ENCODE measurements at places on chromosomes 5 and 9.

- DNase-seq: no peak
Measured at GRCh38 chr5:170114271-170114670, 8.6 kb downstream of the FOXI1 start.

GRCh38 chr5:57778501-57779091, 296.0 kb upstream of the ACTBL2 start:
- DNase-seq: no peak

DNA sequence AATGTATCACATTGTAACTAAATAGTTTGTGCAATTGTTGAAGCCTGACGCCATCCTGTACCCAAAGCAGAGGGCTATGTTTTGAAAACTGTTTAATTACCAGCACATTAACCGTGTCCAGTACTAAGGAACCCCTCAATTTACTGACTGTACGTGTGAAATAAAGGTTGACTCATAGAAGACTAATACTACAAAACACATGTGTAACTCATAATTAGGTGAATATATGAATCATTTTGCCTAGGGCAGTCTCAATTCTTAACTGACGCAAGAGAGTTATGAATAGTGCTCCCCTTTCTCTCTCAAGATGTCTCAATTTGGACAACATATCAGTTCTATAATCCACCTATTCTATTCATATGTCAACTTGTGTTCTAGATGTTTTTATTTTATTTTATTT, 558.4 kb downstream of the PRDM9 start:
- no peak for DNase-seq

DNA sequence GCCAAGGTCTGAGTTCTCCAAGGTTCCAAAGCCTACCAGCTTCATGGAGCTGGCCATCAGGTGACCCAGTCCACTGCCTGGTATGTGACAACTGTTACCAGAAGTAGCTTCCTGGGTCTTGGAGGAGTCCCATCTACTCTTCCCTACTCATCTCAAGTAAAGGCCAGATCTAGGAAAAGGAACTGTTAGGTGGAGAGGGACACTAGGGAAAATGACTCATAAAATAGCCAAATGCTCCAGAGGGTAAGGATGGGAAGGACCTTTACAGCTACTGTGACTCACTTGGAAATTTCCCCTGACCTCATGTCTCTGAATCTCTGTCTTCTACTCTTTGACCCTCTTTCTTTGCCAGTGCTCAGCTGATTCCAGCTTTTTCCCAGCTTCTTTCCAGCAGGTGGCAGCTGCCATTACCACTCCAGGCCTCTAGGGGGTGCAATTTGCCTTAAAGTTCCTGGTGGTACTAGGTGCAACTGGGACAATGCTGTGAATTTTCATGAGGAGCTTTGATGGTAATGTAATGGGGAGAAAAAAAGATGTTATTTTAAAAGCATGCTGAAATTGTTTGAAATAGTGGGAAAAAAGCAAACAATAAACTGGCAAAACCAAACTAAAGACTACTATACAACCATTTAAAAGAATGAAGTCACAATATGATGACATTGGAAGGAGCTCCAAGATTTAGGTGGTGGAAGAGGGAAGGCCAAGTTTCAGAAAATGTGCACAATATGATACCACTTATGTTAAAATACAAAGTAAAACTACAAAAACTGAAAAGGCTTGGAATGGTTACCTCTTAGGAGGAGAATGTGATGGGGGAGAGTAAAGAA, 27.1 kb upstream of the MYORG start:
- peak; percentile 87 for DNase-seq

DNA sequence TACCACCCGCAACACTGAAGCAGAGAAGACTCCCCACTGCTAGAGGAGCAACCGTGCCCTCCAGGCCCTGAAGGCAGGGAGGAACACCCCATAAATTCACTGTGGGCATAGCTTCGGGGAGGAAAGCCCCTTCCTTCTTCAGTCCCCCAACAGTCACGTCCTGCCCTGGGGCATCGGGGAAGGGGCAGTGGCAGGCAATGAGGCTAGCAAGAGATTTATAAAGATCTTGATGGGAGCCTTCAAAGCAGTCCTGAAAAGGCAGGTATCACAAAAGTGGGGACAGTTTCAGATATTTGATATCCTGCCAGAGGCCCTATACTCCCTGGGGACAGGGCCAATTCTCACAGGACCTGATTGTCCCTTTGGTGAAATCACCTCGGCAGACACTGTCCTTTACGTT, 16.9 kb upstream of the TRIM14 start:
- DNase-seq: no peak

DNA sequence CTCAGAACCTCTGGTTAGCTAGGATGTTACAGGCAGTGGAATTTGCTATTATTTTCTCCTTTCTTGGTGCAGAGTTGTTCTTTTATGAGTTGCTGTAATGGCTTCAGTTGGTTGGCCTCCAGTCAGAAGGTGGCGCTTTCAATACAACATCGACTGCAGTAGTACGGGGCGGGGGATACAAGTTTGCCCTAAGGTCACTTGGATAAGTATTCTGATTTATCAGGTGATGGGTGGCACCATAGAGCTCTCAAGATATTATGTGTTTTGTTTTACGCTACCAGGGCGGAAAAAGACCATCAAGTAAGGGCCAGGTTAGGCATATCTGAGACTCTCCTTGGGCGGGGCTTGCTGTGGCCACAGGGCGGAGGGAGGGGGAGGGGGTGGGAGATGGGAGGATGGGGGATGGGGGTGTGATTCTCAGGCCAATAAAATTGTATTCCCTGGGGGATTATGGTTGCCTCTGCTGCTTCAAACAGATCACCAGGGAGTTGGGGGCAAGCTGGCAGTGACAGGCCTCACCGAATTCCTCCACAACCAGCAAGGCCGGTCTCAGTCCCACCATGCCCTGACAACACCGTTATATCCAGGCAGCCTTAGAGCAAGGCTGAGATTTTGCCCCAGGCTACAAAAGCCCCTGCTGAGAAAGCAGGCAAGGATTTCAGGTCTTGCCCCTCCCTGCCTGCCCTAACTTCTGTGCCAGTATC, 15.9 kb upstream of the RNF38 start:
- peak; percentile 84 for DNase-seq

DNA sequence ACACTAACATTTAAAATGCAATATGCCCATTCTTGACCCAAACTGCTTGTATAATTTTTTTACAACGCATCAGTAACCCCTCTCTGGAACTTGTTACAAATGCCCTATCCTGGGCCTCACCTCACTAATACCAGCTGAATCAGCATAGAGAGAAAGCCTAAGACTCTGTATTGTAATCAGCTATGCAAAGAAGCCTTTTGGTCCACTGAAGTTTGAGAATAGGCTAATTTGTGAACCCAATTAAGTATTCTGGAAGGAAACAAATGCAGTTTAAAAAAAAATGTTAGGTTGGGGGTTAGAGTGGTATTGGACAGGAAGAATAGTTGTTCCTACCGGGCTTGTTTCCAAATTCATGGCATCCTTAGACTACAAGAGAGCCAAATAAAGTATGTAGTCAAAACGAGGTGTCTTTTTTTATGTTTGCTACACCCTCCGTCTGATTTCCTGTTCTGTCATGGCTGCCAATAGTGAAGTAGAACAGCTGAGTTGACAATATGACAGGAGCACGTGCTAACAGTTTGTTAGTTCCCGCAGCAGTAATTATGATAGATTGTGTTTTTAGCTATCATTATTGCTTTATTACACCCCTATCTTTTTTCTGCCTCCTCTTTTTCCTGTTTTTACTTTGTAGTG, 1048.7 kb upstream of the NUDT12 start:
- no peak for DNase-seq

GRCh38 chr5:99331061-99331460, 402.3 kb upstream of the CHD1 start:
- DNase-seq: no peak

- DNase-seq: no peak
Measured at GRCh38 chr5:374631-375335, 53.3 kb downstream of the AHRR start.

GRCh38 chr9:124869986-124870560, 8.1 kb downstream of the ARPC5L start:
- DNase-seq: no peak

DNA sequence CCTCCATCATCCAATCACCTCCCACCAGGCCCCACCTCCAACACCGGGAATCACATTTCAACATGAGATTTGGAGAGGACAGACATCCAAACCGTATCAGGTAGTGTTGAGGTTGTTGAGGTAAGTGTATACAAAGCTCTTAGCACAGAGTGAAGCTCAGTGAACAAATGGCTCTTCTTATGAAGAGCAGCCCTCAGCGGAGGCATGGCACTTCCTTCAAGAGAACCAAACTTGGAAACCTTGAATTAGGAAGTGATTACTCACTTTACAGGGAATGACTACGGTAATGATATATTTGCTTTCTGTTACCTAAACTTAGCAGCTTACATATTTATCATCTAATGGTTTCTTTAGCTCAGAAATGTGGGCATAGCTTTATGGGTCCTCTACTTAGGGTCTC, 92.8 kb downstream of the IQGAP2 start:
- no peak for DNase-seq

GRCh38 chr9:116153765-116154333, at the start of gene PAPPA:
Gene PAPPA (plus strand): TSS chr9:116153791. CDS start chr9:116154173, 382 bp downstream.
- DNase-seq: peak; percentile 33

GRCh38 chr9:77084094-77084493, 64.6 kb downstream of the FOXB2 start:
- peak; percentile 45 for DNase-seq

DNA sequence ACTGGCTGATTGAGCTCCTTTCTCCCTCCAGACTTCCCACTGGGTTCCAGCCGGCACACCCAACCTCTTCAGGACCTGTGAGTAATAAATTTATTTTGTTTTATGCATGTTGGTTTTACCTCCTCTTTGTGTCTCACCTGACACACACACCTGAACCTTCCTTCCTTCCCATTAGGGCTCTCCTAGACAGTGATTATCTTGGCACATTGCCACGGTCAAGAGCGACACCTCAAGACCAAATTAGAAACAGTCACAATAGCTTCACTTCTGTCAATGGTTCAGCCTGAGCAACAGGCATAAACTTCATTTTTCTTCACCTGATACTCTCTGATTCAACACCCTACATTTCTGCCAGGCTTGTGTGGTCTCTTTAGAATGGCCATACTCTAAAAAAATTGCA, 296.3 kb upstream of the SMARCA2 start:
- DNase-seq: no peak

DNA sequence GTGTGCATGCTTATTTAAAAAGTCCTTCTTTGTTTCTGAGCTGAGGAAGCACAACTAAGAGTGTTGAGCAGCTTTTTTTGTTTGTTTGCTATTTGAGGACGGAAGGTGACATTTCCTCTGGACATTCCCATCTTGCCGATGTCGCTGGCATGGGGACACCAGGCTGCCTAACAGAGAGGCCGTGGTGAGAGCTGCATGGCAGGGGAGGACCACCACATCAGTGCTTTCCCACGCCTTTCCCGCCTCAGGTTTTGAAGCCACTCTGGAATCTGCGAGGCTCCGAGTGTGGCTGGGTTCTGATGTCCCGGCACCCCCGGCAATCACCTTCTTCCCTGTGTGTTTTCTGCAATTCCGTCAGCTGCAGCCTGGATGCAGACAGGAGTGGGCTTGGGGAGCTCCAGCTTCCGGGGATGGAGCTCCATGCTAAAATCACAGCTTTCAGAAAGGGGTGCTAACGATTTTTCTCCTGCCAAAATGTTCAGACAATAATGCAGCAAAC, 259.8 kb upstream of the IRX4 start:
- DNase-seq: no peak

DNA sequence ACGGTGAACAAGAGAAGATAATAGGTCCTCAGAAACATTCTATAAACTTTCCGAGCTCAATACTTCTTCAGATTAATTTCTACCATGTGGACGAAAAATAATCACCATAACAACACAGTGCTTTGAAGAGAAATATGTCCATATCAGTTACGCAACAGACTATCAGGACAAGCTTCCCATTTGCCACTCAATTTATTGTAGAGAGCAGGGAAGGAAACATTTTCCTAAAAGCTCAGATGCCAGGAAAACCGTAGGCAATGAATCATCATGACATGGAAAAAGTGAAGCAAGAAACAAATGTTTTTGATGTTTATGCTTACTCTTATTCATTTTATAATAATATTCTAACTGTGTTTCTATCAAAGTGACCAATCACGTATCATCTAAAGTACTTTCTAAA, 87.6 kb downstream of the S1PR3 start:
- no peak for DNase-seq

- peak; percentile 91 for DNase-seq
Measured at GRCh38 chr9:18791074-18791473, 241.9 kb downstream of the SAXO1 start.

- no peak for DNase-seq
Measured at GRCh38 chr9:136826703-136827582, 15.3 kb upstream of the AJM1 start.

DNA sequence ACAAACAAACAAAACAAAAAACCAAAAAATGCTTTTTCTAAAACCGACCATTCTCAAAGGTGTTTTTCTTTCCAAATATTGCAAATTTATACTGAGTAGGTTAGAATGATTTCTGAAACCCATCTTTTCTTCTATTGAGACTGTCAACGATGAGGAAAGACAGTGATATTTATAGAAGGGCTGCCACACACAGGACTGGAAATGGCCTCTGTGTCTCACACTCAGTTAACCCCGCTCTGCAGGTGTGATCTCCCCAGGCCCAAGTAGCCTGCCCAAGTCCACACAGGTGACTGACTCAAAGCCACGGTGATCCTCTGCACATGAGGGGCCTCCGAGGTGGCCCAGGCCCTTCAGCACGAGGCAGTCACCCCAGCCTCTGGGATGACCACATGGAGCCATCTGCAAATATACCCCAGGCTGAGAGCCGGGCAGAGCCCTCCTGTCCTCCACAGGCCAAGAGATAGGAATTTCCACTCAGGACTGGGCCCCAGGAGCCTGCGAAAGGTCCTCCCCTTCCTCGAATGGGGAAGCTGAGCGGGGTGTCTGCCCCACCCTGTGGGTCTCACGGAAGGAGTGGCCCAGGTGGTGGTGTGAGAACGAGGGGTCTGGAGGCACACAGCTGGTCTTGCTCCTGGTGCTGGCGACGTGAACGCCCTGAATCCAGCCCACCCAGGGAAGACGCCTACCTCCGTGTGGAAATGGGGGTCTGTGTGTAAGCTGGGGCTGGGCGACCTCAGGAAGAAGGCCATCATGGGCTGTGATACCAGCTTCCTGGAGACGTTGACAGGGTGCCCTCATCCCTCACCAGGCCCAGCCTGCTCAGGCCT, 53.0 kb upstream of the PHYKPL start:
- no peak for DNase-seq

GRCh38 chr5:139575751-139576150, 14.6 kb downstream of the UBE2D2 start:
- no peak for DNase-seq

DNA sequence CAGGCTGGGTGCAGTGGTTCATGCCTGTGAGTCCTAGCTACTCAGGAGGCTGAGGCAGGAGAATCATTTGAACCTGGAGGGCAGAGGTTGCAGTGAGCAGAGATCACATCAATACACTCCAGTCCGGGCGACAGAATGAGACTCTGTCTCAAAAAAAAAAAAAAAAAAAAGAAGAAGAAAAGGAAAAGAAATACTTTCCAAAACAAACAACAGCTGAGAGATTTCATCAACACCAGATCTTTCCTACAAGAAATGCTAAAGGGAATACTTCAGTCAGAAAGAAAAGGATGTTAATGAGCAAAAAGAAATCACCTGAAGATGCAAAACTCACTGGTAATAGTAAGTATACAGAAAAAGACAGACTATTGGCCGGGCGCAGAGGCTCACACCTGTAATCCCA, 8.4 kb downstream of the CCIN start:
- no peak for DNase-seq

GRCh38 chr5:117945258-117945657, 1043.1 kb downstream of the DTWD2 start:
- DNase-seq: no peak

Data from GM23338 (cell line).